ENCODE measurements at places on chromosomes 5 and 9. TPM values are rescaled to one million over a fixed set of nuclear protein-coding genes. Genes with fewer than 3 reads are reported as not detected.

Gene DNAJC21
- 18.7 TPM for total RNA-seq

Gene PTPN3
- 2.2 TPM for total RNA-seq

Gene CDKN2B
- 1.8 TPM for total RNA-seq

Gene KCNV2
- not detected for total RNA-seq

Gene SRA1
- total RNA-seq: 43.9 TPM

Gene ENHO
- total RNA-seq: 3.9 TPM

Gene PBX3
- 293 TPM for total RNA-seq

Gene DBH
- total RNA-seq: not detected

Gene CKMT2
- 83.5 TPM for total RNA-seq

Gene SAPCD2
- 42.1 TPM for total RNA-seq

Gene LHX6
- 0.12 TPM for total RNA-seq

DNA sequence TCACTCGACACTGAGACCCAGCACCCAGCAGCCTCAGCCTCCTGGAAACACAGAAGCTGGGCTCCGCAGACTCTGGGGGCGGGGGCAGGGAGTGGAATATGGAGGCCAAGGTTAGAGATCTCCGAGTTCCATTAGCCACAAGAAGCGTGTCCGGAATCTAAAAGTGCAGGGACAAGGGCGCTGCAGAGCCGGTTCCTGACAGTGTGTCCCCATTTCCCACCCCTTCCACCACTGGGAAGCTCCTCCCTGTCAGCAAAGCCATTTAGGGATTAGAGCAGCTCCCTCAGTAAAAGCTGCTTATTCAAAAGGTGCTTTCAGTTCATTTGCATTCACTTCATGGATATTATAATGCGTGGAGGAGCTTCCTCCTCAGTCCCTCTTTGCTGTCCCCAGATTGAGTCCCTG is 74.1 kb upstream of the HSPA9 start:
- DNase-seq: no peak
- H3K27me3 ChIP-seq: no peaks in the 10 kb centered on the region
- no peak overlapping the region for H3K4me3 ChIP-seq

- no peak overlapping the region for H3K27ac ChIP-seq
- no peaks in the 10 kb centered on the region for H3K36me3 ChIP-seq
- H3K4me3 ChIP-seq: no peak overlapping the region
- no peak for DNase-seq
- H3K4me1 ChIP-seq: peaks cover 19% of the 10 kb centered on the region
These were observed 3.6 kb upstream of the B4GALT1 start for GRCh38 chr9:33170464-33171415.

DNA sequence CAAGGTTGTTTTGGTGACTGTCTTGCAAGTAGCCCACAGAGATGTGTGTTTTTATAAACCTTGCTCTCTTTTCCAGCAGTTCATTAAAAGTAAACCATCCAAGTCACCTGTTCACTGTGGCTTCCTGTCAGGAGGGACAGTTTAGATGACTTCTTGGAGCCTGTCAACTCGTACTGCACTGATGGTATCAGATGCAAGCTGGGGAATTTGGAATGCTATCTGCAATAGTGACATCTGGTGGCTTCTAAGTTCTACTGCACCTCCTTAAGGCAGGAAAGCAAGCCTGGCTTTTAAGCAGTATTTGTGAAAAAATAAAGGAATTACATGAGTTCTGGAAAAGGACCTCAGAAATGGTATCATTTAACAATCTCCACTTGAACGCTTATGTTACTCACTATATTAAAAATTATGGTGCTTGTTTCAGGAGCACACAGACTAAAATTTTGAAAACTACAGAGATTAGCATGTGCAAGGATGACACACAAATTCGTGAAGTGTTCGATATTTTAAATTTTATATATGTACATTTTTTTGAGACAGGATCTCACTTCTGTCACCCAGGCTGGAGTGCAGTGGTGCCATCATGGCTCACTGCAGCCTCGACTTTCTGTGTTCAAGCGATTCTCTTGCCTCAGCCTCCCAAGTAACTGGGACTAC is 164.0 kb downstream of the TTC39B start:
- no peak overlapping the region for H3K4me3 ChIP-seq
- no peaks in the 10 kb centered on the region for H3K36me3 ChIP-seq
- H3K4me1 ChIP-seq: peaks cover 2% of the 10 kb centered on the region
- H3K27ac ChIP-seq: no peak overlapping the region
- H3K27me3 ChIP-seq: no peaks in the 10 kb centered on the region

- no peaks in the 10 kb centered on the region for H3K4me1 ChIP-seq
- no peaks in the 10 kb centered on the region for H3K36me3 ChIP-seq
- H3K4me3 ChIP-seq: no peak overlapping the region
- H3K27ac ChIP-seq: no peak overlapping the region
These were observed 92.4 kb upstream of the NFIL3 start for GRCh38 chr9:91516081-91516480.

DNA sequence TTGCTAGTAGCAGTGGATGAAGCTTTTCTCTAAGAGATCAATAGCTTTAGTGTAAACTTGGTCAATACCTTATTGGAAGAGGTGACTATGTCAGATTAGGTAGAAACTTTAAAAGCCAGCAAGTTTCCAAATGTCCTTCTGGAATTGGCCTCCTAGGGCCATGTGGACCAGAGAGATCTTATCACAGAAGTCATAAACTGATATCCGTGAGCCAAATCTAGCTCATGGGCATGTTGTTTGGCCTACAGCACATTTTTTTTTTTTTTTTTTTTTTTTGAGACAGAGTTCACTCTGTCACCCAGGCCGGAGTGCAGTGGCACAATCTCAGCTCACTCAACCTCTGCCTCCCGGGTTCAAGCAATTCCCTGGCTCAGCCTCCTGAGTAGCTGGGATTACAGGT is 157.5 kb upstream of the CCDC152 start:
- no peaks in the 10 kb centered on the region for H3K36me3 ChIP-seq
- peaks cover 47% of the 10 kb centered on the region for H3K4me1 ChIP-seq
- H3K4me3 ChIP-seq: no peak overlapping the region
- no peak overlapping the region for H3K27ac ChIP-seq
- DNase-seq: no peak

DNA sequence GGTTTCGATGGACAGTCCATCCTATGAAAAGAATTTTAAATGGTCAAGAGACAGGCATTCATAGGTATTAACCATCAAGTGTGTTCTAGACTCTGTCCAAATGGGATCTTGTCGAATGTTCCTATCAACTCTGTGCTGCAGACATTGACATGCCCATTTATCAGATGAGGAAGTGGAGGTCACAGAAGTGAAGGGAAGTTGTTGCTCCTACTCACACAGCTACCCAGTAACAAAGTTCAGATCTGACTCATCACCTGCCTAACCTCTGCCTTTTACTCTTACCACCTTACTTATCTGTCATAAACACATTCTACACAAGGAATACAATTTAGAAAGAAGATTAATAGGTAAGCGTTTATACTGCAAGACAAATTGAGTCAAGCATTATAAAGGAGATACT is 426.2 kb upstream of the BRINP1 start:
- no peak for DNase-seq
- H3K4me3 ChIP-seq: no peak overlapping the region
- no peaks in the 10 kb centered on the region for H3K4me1 ChIP-seq
- no peak overlapping the region for H3K27ac ChIP-seq
- no peaks in the 10 kb centered on the region for H3K36me3 ChIP-seq

GRCh38 chr5:36301858-36302603 is at the start of gene RANBP3L:
Gene RANBP3L, minus strand, starts transcription at chr5:36301902. Its CDS starts 486 bp downstream, at chr5:36301416.
- H3K27ac ChIP-seq: peak within 1 kb of the TSS; percentile 89
- DNase-seq: peak; percentile 84
- H3K4me1 ChIP-seq: peaks cover 22% of the 10 kb centered on the region
- no peaks in the 10 kb centered on the region for H3K27me3 ChIP-seq

DNA sequence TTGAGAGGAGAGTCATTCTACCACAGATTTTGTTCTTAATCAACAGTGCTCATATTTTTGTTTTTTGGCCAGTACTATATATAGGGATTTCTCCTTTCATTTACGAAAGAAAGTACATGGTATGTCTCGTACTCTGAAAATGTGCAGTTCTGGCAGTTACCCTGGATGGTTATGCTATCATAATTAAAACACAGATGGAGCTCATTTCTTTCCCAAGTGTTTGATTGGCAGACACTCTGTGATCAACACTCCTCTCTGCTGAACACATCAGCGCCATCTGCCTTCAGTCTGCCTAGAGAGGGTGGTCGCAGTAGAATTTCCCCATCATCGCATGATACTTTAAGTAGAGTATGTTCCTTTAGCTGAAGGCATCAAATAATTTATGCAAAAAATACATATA is 64.5 kb downstream of the PAM start:
- H3K4me3 ChIP-seq: no peak overlapping the region
- no peak for DNase-seq
- H3K27me3 ChIP-seq: no peaks in the 10 kb centered on the region
- H3K27ac ChIP-seq: no peak overlapping the region

GRCh38 chr5:169772688-169773087 is 135.6 kb downstream of the DOCK2 start:
- H3K36me3 ChIP-seq: no peaks in the 10 kb centered on the region
- H3K27ac ChIP-seq: no peak overlapping the region
- H3K27me3 ChIP-seq: no peaks in the 10 kb centered on the region
- DNase-seq: no peak
- H3K4me3 ChIP-seq: no peak overlapping the region

DNA sequence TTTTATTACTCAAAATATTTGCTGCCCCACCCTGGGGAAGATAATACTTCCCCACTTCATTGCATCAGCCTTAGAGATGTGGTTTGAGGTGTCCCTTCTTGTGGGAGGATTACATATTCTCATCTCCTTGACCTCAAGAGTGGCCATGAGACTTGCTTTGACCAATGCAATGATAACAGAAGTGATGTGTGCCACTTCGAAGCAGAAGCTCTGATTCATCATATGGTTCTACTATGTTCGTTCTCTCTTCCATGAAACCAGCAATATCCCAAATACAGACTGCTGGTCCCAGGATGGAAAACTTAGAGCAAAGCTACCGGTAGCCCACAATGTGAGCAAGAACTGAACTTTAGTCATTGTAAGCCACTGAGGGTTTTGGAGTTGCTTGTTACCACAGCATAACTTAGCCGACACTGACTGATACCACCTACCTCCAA is 92.0 kb downstream of the THBS4 start:
- no peak overlapping the region for H3K27ac ChIP-seq
- H3K36me3 ChIP-seq: no peaks in the 10 kb centered on the region

- no peaks in the 10 kb centered on the region for H3K27me3 ChIP-seq
- no peaks in the 10 kb centered on the region for H3K4me1 ChIP-seq
- no peak overlapping the region for H3K4me3 ChIP-seq
- no peak overlapping the region for H3K27ac ChIP-seq
- H3K36me3 ChIP-seq: peaks cover 10% of the 10 kb centered on the region
These were observed 81.7 kb upstream of the LRRC70 start for GRCh38 chr5:62496876-62497275.

DNA sequence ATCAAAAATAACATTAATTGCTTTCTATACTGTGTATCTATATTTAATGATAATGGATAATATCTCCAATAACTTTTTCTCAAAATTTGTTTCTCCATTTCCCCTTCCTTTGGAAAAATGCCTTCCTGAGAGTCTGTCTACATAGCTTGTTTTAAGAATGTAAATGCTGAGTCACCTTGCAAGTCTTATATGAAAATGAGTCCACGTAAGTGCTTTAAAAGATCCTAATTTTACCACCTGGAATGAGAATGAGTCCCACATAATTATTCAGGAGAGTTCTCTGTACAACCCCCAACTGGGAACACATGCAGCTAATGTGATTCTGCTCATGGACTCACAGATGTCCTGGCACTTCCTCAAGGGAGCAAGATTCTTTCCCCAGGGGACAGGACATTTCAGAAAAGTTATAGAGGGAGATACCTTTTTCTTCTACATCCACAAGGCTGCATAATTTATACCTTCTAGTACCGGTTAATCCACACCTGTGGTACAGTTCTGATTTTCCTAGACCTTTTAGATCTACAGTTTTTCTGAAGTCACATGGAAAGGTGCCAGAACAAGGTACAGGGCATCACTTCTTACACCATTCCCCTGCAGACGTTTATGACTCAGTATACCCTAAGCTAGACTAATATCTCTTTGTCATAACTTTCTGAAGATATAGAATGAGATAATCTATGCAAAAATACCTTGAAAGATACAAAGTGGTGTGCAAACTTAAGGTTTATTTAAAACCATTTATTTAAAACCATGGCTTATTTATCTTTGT is 314.1 kb downstream of the CETN3 start:
- no peak overlapping the region for H3K4me3 ChIP-seq
- H3K27me3 ChIP-seq: no peaks in the 10 kb centered on the region
- no peak for DNase-seq
- peaks cover 13% of the 10 kb centered on the region for H3K4me1 ChIP-seq
- H3K36me3 ChIP-seq: no peaks in the 10 kb centered on the region

DNA sequence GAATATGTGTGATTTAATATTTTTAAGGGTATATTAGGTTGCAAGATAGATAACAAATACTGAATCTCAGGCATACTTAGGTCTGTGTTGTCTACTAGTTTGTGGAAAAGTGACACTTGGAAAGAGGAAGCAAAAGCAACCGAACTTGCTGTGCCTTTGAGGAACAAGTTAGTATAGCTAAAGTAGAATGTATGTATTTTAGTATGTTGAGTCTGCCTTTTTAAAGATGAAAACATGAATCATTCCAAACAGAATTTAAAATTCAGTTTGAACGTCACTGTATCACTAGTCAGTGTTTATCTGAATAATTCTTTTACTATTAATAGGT is 12.9 kb downstream of the TLE4 start:
- H3K4me3 ChIP-seq: no peak overlapping the region
- peaks cover 32% of the 10 kb centered on the region for H3K4me1 ChIP-seq
- H3K36me3 ChIP-seq: no peaks in the 10 kb centered on the region
- DNase-seq: no peak
- no peaks in the 10 kb centered on the region for H3K27me3 ChIP-seq

DNA sequence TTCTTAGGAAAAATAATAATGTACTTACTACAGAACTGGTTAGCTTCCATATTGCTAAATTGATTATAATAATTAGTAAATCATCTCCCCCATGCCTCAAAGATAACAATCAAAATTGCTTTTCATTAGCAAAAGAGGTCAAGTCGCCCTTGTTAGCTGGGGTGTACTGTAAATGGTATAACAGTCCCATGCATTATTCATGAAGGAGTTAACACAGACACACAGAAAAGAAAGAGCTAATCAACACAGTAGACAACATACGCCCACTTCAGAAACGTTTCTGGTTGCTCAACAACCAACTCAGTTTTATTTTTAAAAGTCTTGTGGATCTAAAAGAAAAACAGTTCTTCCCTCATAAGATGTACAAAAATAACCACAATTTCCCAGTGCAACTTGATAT is 100.2 kb downstream of the MPDZ start:
- peak; percentile 21 for DNase-seq
- no peaks in the 10 kb centered on the region for H3K27me3 ChIP-seq
- H3K4me3 ChIP-seq: no peak overlapping the region
- H3K36me3 ChIP-seq: peaks cover 23% of the 10 kb centered on the region
- no peaks in the 10 kb centered on the region for H3K4me1 ChIP-seq

DNA sequence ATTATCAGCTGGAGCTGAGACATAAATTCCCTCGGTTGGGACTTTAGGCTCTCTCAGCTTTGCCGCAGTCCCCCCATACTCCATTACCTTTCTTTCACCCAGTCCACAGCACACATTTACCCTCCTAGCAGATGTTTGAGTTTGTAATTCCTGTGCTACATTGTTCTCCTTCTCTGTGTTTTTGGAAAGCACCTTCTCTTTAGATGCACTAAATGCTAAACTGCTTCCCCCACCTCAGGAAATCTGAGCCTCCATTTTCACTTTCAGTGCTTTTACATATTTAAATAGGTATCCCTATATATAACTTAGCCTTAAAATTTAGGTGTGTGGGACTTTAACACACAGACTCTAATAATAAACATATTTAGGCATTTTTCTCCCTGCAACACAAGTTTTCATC is 356.9 kb downstream of the NFIB start:
- no peaks in the 10 kb centered on the region for H3K36me3 ChIP-seq
- no peaks in the 10 kb centered on the region for H3K4me1 ChIP-seq
- DNase-seq: no peak

All from cardiac muscle cell (in vitro differentiated cells and primary cell).